ENCODE measurements at places on chromosomes 11 and 22. TPM values are rescaled to one million over a fixed set of nuclear protein-coding genes. Genes with fewer than 3 reads are reported as not detected.

DNA sequence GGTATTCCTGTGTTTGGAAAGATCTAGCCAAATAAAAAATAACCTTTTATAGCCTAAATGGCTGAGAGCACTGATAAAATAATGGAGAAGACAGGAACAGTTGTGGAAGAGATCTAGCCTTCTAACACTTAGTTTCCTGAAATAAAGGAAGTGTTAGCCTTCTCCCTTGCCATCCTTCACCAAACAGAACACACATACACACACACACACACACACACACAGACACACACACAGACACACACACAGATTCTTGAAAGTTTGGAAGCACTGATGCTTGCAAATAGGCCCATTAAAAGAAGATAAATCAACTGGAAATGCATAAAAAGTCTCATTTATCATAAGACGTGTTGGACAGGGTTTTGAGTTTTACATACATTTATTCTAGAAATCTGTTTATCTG, 37.5 kb downstream of the KIRREL3 start:
- no peak for DNase-seq

- no peak for DNase-seq
Observed at GRCh38 chr11:69311767-69312385, 17.9 kb downstream of the MYEOV start.

GRCh38 chr11:134360050-134360835, 28.5 kb downstream of the GLB1L2 start:
- peak; percentile 69 for DNase-seq

- DNase-seq = no peak
Observed at GRCh38 chr11:33634291-33634834, 66.3 kb downstream of the C11orf91 start.

DNA sequence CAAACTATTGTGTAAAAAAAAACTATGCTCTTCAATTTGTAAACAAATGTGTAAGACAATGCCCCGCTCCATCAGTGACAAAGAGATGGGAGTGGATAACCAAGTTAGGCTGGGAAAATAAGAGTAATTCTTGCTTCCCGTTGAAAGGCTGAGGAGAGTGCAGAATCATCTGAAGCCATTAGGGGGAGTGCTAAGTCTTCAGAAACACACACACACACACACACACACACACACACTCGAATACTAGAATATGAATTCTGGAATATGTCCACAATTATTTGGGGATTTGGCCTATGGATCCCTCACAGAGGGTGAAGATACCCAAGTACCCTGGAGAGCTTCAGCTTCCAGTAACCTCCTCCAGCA, 27.8 kb upstream of the ROBO3 start:
- no peak for DNase-seq

DNA sequence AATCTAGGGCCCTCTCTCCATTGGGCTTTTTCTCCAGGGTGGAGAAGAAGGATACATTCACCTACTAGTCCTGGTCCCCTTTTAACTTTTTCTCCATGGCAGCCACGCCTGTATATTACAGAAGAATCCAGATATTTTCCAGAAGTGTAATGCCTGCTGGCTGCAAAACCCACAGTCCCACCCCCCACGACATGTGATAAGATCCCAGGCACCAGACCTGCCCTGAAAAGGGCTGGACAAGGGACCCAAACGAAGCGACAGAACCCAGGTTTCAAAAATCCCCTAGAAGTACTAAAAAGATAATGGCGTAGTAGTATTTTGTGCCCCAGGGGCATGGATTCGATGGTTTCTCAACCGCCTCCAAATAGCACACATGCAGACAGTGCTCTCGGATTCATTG, 2.8 kb downstream of the WT1 start:
- no peak for DNase-seq

DNA sequence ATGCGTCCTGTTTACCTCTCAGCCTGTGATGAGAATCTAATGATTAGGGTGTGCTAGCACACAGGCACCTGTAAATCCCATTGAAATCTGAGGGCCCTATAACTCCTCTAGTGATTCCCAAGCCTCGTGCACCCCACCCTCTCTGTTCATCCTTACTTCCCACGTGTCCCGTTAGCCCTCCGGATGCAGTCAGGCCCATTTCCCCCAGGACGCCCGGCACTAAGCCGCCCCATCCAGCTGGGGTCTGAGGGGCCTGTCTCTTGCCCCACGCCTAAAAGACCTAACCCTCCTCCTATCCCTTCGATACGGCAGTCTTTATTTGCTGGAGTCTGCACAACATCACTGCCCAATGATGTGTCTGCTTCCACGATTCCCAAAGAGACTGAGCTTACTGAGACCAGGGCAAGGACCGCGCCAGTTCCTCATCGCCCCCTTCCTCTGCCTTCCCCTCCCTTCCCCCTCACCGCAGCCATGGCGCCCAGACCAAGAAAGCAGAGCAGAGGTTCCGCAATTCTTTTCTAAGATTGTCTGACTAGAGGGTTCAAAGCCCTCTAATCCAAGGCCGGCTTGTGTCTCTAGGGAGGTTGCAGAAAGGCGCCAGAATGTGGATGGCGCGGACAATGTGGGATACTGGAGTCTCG, 1.1 kb upstream of the FADS2 start:
- no peak for DNase-seq

DNA sequence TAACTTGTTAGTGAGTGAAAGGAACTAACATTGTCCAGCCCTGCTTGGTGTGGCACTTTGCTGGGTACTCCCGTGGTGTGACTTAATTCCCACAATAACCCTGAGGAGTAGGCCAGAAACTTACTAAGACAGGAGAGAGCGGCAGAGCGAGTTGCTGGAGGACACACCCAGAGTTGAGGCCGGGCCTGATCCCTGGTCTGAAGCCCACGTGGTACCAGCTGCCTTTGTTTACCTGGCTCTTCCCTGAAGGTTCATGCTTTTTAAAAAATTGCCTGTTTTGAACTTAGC, 594 bp downstream of the MPST start:
- no peak for DNase-seq

- DNase-seq = no peak
Observed at GRCh38 chr22:50522806-50523438, 2.5 kb downstream of the SCO2 start.

DNA sequence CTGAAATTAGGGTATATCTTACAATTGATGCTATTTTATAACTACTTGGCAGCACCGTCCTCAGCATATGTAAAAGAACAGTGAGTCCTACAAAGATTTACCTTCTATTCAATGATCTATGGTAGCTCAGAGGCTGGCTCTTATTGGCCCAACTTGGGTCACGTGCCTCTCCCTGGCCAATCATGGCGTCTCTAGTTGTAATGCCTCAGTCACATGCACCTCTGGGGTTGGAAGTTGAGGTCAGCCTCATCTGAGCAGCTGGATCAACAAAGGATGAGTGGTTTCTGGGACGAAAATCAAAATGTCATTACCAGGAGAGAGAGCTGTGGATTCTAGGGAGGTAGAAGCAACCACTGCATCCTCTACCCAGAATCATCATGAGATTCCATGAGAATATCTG, 22.9 kb upstream of the ASPHD2 start:
- no peak for DNase-seq

- peak; percentile 9 for DNase-seq
Observed at GRCh38 chr22:47245286-47245685, 482.8 kb downstream of the TBC1D22A start.

DNA sequence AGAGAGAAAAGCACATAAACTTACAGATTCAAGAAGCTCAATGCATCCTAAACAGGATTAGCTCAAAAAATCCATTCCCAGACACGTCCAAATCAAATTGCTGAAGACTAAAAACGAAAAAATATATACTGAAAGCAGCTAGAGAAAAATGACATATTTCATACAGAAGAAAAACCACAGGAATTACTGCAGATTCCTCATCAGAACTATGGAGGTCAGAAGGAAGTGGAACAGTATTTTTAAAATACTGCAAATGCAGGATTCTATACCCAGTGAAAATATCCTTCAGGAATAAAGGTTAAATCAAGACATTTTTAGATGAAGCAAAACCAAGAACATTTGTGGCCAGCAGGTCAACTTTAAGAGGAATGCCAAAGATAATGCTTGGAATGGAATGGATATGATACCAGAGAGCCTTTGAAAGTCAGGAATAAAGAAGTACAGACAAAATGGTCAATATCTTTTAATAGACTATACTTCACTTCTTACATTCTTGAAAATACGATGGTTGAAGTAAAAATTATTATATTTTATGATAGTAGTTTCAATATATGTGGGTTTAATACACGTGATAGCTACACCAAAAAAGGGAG, 352.9 kb downstream of the CTTN start:
- no peak for DNase-seq

- no peak for DNase-seq
Observed at GRCh38 chr11:123719452-123719851, 22.0 kb downstream of the ZNF202 start.

- DNase-seq = no peak
Observed at GRCh38 chr11:81959341-81959740, 774.3 kb downstream of the FAM181B start.

DNA sequence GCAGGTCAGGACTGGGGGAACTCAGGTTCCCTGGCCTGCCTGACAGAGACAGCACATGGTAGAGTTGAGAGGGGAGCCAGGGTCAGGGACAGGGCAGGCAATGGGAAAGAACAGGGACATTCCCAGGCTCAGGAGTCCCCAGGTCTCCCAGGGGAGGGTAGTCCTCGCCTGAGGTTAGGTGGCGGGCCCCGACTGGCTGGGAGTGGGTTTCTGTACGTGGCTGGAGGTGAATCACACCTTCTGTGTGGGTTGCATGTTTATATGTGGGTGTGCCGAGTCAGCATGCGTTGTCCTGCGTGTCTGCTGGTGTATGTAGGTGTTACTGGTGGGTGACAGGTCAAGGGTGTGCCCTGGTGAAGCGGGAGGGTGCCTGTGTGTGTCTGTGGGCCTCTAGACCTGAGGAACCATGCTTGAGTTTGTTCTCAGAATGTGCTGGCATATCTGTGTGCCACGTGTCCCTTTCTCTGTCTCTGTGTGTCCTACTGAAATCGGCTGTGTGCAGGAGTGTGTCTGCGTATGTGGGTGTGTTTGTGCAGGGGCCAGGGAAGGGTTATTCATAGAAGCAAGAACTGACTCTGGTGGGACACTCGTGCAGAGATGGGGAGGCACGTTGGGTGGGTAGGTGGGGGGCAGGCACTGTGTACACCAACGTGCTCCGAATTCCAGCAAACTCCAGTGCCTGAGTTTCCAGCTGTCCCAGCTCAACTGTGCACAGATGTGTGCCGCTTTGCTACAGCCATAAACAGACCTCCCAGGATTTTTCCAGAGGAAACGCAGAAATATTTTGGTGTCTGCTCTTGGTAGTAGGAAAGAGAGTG, 23.8 kb upstream of the OAF start:
- DNase-seq = no peak

DNA sequence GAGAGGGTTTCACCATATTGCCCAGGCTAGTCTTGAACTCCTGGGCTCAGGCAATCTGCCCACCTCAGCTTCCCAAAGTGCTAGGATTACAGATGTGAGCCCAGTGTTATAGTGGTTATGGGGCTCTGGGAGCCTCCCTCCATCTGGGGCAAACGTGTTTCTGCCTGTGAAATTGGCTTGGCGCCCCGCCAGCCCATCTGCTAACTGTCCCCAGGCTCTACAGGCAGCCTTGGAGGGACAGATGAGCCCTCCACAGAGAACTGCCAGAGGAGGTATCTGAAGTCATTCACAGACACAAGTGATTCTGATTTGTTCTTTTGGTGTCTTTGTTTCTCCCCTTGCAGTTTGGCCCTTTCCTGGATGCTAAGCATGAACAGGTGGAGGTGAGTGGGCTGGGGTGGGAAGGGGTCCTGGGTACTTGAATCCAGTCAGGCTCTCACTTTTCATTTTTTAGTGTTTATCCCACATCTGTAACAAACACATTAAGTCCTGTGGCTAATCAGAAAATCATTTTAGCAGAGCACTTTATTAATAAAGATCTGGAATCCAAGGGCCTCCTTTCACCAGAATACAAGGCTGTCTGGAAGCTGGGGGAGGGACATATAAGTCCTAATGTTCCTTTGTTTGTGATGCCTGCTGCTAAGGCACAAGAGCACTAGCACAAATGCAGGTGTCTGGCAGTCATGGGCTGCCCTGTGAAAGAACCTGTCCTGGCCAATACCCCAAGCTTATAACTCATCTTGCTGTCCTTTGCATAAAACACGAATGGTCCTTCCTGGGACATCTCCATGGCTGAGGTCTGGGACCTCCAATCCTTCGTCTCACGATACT, 25.7 kb upstream of the CDC42EP2 start:
- no peak for DNase-seq

GRCh38 chr11:11081288-11081687, 223.4 kb upstream of the ZBED5 start:
- no peak for DNase-seq

- no peak for DNase-seq
Observed at GRCh38 chr11:108983636-108984420, 319.0 kb downstream of the DDX10 start.

DNA sequence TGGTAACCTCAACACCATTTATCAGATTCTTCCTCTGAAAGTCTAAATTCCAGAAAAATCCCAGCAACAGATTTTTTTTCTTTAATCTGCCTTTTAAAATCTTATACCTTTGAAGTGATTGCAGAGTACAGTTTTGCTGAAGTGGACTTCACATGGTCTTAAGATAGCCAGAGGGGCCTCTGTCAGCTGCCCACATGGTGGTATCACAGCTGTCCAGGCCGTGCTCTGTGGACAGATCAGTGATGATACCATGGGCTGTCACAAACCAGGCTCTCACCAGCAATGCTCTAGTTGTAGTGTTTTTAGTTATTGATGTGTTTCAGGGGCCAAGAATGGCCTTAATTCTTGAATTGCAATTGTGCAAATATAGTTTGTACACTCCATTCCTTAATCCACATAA, 44.0 kb downstream of the PARVA start:
- no peak for DNase-seq

DNA sequence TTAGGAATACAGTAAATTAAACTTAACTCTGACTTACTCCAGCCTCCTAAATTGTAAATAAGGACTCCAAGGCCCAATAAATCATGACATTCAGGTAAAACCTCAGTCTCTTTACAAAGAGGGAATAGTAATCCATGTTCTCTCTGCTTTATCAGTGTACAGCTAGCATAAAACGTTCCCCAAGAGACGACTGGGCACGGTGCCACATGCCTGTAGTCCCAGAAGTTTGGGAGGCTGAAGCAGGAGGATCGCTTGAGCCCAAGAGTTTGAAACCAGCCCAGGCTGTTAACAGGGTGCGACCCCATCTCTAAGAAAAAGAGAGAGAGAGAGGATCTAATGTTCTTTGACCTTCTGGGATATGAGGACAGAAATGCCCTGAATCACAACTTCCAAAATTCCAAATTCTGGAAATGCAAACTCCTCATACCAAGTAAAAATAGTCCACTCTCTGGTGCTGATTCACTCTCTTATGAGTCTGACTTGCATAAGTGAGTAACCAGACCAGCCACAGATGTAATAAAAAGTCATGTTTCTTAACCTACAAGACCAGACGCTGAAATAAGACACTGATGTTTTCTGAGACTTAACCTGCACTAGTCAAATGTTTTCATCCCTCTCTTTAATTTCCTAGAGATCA, 25.5 kb downstream of the NNMT start:
- DNase-seq = no peak

The CD82 gene
- total RNA-seq = 17.7 TPM

The GRIA4 gene
- not detected for total RNA-seq

The CNGA4 gene
- total RNA-seq = not detected

The ISX gene
- not detected for total RNA-seq

The CCDC87 gene
- 0.86 TPM for total RNA-seq

The FOLR2 gene
- 10.8 TPM for total RNA-seq

The AHNAK gene
- 270 TPM for total RNA-seq

The PNPLA3 gene
- total RNA-seq = not detected

The KLHL35 gene
- total RNA-seq = 1.4 TPM

The LRRC74B gene
- total RNA-seq = not detected

The FAM118A gene
- total RNA-seq = 12.4 TPM
